Pericardium fibroblast (primary cell): ENCODE measurements at places on chromosomes 12 and 14. TPM values are rescaled to one million over a fixed set of nuclear protein-coding genes. Genes with fewer than 3 reads are reported as not detected.

The GPR135 gene
- 2.1 and 3.0 TPM in 2 replicates for total RNA-seq

The FAM181A gene
- not detected in 2 replicates for total RNA-seq

The SLCO1B1 gene
- not detected in 2 replicates for total RNA-seq

The RFX4 gene
- total RNA-seq = not detected in 2 replicates

The SAMD15 gene
- total RNA-seq = 0.34 and 1.3 TPM in 2 replicates

The CCDC177 gene
- 0.12 TPM in 1 of 2 replicates, not detected in the other for total RNA-seq

The LRRC9 gene
- total RNA-seq = not detected in 2 replicates

The DGKA gene
- total RNA-seq = 23.0 and 53.5 TPM in 2 replicates

The SLC25A47 gene
- total RNA-seq = not detected in 2 replicates

The SIX1 gene
- total RNA-seq = 1.1 and 8.2 TPM in 2 replicates

The METTL17 gene
- total RNA-seq = 62.7 and 74.7 TPM in 2 replicates

The TAS2R13 gene
- total RNA-seq = not detected in 2 replicates

The CLIP1 gene
- total RNA-seq = 30.1 and 36.0 TPM in 2 replicates

The OTX2 gene
- total RNA-seq = not detected in 2 replicates

The GSKIP gene
- 6.9 and 19.0 TPM in 2 replicates for total RNA-seq

The IRAK3 gene
- total RNA-seq = 11.7 and 14.9 TPM in 2 replicates

The RIMKLB gene
- total RNA-seq = 12.7 and 12.9 TPM in 2 replicates

The LHX5 gene
- not detected in 2 replicates for total RNA-seq

The ADAM21 gene
- total RNA-seq = under 0.01 and 0.23 TPM in 2 replicates

The PIWIL1 gene
- total RNA-seq = not detected in 2 replicates
